SW480 (cell line): ENCODE measurements at places on chromosomes 7 and 10.

DNA sequence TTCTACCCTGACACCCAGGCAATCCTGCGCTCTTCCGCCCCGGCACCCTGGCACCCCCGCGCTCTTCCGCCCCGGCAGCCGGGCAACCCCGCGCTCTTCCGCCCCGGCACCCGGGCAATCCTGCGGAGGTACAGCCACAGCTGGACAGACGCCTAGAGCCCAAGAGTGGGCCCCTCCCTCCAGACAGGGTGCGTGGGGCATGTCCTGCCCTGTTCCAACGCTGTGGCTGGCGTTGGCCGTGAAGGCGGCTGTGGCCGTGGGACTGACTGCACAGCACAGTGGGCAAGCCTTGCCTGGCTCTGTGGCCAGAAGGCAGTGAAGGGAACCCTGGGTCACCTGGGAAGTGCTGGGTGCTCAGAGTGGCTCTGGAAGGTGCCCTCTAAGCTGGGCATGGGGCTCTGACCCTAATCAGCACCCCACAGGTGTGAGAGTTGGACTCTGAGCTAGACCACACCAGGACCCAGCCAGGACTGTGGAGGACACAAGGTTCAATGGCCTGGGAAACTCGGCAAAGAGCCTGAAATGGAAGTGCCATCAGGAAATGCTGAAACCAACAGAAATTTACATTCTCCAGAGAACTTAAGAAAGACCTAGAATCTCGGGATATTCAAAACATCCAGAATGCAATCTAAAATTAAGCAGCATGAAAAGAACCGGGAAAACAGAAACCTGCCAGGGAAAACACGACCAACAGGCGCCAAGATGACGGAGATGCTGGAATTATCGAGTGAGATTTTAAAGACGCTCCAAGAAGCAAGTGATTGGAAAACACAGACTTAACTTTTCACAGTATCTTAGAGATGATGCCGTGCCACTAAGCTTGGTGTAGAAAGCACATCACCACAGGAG is 253.6 kb downstream of the ELFN1 start:
- DNase-seq, result no peak

GRCh38 chr7:101662447-101662998 is 33.4 kb upstream of the MYL10 start:
- no peak for DNase-seq

DNA sequence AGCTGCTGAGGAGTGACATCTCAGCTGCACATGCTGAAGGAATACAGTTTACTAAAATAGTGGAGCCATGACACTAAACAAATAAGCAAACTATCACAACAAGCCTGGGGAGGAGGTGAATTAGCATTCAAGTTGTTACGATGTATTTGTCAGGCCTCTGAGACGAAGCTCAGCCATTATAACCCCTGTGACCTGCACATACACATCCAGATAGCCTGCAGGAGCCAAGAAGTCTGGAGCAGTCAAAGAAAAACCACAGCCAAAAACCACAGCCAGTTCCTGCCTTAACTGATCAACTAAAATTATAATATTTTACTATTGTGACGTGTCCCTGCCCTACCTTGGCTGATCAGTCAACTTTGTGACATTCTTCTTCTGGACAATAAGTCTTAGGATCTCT is 68.6 kb downstream of the NSUN6 start:
- DNase-seq, result no peak

DNA sequence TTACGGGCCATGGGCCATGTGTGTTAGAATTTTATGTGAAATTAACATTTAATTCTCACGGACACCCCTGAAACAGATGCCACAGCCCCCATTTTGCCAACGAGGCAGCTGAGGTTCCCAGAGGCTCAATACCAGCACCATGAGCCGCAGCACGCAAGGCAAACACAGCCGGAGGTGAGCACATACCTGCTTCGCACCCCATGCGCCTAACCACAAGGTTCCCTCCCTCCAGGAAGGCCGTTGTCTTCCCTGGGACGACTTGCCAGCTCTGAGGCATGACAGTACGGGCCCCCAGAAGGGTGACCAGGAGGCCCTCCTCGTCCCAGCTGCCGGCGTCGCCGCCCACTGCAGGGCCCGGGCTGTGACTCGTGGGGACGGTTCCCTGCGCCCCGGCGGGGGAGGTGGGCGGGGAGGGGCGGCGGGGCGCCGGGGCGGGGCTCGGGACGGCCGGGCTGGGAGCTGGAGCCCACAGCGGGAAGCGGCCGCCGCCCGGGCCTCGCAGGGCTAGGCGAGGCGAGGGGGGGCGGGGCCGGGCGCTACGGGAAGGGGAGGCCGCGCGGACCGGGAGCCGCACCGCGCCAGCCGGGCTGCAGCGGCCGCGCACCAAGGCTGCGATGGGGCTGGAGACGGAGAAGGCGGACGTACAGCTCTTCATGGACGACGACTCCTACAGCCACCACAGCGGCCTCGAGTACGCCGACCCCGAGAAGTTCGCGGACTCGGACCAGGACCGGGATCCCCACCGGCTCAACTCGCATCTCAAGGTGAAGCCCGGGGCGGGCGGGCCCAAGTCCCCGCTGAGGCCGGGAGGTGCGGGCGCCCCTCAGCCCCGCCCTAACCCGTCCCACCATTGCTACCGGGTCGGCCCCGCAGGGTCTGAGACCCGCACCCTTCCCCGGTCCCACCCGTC is at the start of gene CAV2:
Gene CAV2 (plus strand): TSS at position 571 of the 910 bp plus-strand sequence. CDS start 44 bp downstream, at position 615.
- peak; percentile 83 for DNase-seq

DNA sequence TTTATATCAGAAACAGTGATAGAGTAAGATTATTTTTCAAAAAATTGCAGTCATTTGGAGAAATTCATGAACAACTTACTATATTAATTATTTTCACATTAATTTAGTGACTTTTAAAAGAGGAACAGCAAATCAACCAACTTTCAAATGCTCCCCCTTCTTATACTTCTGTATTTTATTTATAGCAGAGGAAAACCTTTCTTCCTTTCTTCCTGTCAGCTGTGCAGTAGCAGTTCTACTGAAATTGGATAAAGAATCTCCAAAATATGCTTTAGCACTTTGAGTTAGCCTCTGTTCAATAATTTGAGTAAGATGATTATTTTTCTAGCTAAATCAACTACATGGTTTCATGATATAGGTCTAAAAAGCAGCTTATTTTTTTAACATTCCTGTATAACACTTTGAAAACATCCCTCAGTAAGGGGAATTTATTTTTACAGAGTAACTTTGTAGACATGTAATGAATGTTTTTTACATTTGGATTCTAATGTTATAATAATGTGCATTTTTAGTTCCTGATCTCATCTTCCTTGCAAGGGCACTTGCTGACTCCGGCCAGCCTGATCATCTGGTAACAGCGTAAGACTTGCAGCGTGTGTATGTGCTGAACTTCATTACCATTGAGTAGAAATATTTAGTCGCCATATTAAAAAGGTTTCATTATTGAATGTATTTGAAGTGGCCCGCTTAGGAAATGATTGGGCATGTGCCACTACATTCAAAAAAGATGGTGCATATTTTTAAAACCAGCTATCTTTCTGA is 158.3 kb upstream of the HDAC9 start:
- no peak for DNase-seq
